CD4-positive, alpha-beta T cell treated with Interleukin-17A for 1 hour (primary cell): ENCODE measurements at places on chromosomes 11 and 22.

DNA sequence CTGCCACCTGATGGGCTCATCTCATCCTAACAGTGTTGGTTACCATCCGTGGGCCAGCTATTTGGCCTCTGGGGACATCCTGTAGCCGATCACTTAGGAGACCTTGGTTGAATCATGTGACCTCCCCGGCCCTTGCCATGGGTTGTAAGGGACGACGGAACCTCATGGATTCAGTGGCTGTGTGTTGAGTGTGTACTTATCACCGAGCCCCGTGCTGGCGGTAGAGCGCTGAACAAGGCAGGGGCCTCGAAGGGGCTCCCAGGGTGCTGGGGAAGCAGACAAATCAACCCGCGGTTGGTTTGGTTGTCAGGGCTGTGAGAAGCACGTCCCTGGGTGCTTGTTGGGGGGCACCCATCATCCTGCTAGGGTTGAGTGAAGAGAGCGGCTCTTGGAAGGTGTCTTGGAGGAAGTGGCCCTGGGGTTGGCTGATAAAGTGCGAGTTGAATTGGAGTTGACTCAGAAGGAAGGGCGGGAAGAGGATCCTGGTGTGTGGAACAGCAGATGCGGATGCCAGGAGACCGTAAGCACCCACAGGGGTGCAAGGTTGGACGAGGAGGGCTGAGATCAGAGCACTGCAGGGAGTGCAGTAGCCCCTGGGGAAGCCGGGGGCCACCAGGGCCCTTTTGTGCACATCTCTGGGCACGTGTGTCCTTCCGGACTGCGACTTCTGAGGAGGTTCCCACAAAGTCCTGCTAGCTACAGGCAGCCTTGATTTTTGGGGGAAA, 53.6 kb downstream of the MPPED1 start:
- no peak for DNase-seq

GRCh38 chr11:17446482-17446881, 30.2 kb downstream of the ABCC8 start:
- no peak for DNase-seq

GRCh38 chr11:8948886-8949285, 6.1 kb upstream of the ASCL3 start:
- DNase-seq, result no peak

- no peak for DNase-seq
These were observed 1.9 kb upstream of the UVRAG start for GRCh38 chr11:75813124-75813523.

DNA sequence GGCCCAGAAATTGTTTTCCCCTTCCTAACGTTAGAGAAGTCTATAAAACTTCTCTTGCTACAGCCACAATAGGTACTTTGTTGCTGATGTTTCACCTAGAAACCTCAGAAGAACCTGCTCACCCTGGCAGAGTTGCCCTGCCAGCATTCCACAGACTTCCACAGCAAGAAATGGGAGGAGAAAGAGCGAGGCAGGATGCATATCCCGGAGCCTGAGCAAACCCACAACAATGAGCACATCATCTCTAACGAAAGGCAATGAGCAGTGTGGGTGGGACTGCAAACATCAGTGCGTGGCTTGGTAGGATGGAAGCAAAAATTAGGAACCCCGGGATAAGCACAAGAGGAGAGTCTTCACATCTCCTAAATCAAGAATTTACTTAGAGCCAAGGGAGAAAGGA, 892.3 kb downstream of the OPCML start:
- DNase-seq, result no peak

GRCh38 chr11:69157822-69158231, 2.1 kb downstream of the SMIM38 start:
- DNase-seq, result no peak

GRCh38 chr11:61949169-61950034, 749 bp upstream of the BEST1 start:
- peak; percentile 21 for DNase-seq

DNA sequence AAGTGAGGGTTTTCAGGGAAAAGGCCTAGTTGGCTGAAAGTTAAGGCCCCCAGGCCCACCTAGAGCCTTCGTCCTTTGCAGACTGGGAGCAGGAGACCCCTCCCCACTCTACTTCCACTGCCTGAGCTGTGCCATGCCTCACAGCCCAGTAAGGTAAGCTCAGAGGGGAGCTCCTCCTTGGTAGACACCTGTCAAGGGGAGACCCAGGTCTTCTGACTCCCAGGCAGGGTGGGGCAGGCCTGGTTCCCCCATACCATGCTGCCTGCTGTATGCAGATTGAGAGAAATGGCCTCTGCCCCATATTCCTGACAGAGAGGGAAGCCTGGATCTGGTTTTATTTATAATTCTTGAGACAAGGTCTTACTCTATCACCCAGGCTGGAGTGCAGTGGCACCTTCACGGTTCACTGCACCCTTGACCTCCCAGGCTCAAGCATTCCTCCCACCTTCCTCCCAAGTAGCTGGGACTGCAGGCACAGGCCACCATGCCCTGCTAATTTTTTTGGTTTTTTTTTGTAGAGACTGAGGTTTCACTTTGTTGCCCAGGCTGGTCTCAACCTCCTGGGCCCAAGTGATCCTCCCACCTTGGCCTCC, 697 bp downstream of the RAB36 start:
- DNase-seq, result no peak

DNA sequence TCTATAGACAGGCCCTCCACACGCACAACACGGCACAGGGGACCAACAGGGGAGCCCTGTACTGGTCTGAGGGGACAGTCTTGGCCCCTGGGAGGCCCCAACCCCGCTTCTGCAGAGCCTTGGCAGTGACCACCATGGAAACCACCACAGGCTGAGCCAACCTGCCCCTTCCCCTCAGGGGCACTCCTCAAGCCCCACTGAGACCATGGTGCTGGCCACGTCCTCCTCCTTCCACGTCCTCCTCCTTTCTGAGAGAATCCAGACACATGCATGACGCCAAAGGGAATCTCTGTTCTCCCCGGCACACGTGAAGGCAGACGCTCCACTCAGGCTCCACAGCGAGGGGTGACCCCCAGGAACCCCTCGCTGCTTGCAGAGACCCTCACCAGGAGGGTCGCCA, 2.7 kb downstream of the BRD1 start:
- DNase-seq, result no peak

- peak; percentile 92 for DNase-seq
These were observed 6.5 kb upstream of the APOBEC3H start for GRCh38 chr22:39090426-39091064.

DNA sequence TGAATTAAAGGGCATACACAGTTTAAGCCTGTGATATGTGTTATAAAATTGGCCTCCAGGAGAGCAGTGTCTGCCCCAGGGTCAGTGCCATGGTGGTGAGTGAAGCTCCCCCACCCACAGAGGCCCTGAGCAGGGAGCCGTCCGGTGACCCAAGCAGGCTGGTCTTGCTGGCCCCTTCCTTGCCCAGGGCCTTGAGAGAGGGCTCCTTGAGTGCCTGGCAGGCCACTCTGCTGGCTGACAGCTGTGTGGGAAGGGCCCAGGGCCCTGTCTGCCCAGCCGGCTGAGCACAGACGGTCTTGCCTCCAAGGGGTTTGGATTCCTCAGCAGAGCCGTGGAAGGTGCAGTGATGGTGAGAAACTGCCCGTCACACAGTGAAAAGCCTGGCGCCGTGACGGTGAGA, 25.9 kb downstream of the PTDSS2 start:
- no peak for DNase-seq

DNA sequence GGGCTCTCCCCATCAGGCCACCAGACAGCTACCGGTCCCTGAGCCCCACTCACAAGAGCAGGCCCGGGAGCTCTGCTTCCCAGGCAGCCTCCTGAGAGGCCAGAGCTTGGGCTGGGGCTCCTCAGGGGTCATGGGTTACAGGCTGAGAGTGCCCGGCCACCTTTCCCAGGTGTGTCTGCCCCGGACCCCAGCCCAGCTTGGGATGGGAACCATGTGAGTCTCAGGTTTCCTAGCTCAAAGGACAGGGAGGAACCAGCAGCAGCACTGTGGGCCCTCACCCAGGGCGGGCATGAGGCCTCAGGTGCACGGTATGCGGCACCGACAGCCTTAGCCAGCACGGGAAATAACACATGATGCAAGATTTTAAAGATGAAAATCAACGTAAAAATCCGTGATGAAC, 90.1 kb downstream of the NECTIN1 start:
- no peak for DNase-seq

DNA sequence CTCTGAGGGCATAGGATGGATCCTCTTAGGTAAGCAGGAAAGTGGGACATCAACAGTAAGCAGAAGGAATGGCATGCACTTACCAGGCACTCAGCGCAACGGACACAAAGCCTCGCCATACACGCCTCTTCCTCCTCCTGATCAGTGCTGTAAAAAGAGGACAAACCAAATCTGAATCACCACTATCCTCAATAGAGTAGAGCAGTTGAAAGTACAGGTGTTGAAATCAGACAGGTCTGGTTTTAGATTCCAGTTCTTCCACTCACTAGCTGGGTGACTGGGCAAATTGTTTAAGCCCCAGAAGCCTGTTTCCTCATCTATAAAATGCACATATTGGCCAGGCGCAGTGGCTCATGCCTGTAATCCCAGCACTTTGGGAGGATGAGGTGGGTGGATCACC, 8.6 kb upstream of the JAML start:
- DNase-seq, result no peak

- DNase-seq, result peak; percentile 34
These were observed 1.3 kb downstream of the PACS1 start for GRCh38 chr11:66071381-66071801.

DNA sequence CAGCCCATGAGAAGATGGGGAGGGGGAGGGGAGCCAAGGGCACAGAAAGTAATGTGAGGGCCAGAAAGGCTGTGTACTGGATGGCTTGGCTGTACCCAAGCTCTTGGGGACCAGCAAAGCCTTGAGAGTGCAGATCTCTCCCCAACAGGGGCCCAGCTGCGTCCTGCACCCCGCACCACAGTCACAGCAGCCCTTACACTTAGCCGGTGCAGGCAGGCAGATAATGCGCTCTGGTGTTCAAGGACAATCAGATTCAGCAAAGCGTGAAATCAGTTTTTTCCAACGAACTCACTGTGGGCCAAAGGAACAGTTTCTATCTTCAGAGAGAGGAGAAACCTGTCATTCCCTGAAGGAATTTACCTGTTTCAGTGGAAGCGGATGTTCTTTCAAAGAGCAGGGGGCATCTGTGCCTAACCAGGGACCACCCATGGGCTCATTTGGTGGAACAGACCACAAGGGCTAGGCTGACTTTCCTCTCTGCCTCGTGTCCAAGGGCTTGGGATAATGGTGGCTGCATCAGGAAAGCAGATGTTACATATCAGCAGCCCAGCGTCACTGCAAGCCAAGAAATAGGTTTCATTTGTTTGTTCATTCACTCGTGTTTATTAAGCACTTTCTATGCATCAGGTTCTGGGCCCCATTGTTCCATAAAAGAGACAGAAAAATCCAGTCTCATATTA, 81.2 kb upstream of the SPON1 start:
- no peak for DNase-seq

DNA sequence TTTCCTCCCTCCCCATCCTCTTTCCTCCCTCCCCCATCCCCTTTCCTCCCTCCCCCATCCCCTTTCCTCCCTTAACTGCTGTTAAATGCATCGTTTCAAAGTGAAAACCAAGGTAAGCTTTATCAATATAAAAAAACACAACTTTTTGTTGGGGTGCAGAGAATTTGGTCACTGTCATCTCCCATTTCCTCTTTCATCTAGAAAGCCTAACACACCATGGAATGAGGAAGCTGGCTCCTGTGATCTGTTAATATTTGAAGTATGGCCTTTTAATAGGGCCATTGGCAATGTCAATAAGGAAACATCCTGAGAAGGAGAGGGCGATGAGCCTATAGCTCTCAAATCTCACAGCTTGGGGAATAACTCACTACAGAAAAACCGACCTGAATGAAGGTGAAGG, 7.0 kb downstream of the EXPH5 start:
- DNase-seq, result no peak

DNA sequence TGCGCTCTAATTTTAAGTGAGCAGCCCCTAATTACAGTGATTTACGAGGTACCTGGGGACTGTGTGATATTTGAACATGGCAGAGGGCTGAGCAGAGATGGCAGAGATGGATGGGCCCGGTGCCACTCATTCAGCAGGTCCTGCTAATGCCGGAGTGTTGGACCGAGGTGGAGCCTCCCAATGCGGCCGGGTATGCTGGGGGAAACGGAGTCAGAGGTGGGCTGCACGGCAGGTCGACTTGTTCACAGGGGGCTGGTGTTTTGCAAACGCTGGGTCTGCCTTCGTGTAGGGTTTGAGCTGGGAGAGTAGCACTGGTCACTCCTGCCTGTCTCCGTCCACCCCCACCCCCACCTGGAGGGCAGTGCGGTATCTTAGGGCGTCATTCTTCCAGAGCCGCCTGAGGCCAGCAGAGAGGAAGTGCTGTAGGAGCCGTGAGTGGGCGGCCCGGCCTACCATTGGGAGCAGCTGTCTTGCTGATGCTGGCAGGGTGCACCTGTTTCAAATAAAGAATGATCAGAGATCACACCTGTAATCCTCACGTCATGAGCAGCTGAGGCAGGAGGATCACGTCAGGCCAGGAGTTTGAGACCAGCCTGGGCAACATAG, 122.6 kb downstream of the IGLL1 start:
- no peak for DNase-seq

DNA sequence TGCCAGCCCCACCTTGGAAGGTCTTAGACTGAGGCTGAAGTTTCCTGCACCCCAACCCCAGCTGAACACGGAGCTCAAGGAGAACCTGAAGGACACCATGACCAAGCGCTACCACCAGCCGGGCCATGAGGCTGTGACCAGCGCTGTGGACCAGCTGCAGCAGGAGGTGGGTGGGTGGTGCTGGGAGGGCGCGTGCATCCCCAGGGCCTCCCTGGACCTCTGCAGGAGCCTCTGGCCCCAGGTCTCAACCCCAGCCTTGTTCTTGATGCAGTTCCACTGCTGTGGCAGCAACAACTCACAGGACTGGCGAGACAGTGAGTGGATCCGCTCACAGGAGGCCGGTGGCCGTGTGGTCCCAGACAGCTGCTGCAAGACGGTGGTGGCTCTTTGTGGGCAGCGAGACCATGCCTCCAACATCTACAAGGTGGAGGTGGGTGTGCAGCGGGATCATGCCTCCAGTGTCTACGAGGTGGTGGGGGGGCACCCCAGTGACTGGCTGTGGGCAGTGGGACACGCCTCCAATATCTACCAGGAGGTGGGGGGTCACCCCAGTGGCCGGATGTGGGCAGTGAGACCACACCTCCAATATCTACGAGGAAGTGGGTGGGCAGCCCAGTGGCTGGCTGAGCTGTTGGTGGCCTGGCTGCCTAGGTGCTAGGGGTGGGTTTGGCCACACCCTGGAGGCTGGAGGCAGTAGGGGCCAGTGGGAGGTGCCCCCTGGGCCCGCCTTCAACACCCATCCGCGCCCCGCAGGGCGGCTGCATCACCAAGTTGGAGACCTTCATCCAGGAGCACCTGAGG, 4.6 kb downstream of the CD151 start:
- no peak for DNase-seq

GRCh38 chr11:19633276-19633675, 79.4 kb upstream of the NAV2 start:
- DNase-seq, result no peak

DNA sequence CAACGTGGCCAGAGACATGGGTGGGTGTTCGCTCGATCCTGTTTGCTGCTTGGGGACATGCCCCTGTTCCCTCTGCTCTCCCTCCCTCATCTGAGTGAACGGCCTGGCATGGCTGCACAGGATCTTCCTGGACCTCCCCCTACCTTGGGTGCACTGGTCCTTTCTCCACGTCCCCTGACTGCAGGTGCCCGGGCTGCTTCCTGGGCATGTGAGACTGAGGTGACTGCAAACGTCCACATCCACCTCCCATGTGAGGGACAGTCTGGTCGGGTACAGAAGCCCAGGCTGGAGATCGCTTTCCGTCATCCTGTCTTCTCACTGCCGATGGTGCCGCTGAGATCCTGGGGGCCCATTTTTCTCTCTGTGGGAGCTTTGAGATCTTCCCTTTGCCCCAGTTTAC, 11.8 kb downstream of the SULT4A1 start:
- DNase-seq, result no peak

GRCh38 chr11:134638796-134639430, 226.9 kb upstream of the B3GAT1 start:
- DNase-seq, result no peak

- DNase-seq, result no peak
These were observed 204.2 kb downstream of the GRM5 start for GRCh38 chr11:88861618-88862017.
